ENCODE measurements at places on chromosomes 1 and 21. TPM values are rescaled to one million over a fixed set of nuclear protein-coding genes. Genes with fewer than 3 reads are reported as not detected.

DNA sequence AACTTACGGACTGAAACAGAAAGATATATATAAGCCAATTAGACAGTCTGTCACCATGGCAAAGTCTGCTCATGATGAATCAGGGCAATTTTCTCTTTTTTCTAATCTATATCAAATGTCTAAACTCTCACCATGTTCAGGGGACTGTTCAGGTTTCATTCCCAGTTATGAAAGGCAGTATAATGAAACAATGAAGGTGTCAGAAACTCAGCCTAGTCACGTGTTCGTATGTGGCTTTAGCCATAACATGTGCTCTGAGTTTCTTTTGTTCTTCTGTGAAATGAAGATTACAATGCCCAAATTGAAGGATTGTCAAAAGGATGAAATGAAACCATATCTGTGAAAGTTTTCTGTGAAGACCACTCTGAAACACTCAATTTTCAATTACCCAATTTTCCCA, 392.9 kb downstream of the DSCAM start:
- no peak for DNase-seq

DNA sequence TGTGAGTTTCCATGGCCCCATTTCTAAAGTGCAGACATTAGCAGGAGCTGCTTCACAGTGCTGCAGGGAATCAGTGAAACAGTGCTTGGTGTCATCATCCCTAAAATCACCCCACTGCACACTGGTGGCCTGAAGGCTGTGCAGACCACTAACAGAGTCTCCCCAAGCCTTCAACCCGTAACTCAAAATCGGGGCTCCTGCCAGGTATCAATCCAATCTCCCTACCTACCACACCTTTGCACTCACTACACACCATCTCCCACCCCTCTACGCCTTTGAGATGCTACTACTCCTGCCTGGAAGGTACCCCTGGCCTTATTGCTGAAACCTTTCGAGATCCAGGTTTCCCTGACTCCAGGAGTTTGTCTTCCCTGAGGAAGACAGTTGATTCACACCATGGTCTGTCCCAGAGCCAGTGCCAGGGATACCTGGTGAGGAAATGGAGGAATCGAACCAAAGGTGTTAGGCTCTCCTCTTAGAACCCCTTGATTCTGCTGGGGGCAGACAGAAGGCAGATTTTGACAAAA, 25.5 kb downstream of the SLC2A1 start:
- DNase-seq: no peak

- no peak for DNase-seq
Observed at GRCh38 chr1:209768354-209768774, 12.5 kb downstream of the TRAF3IP3 start.

GRCh38 chr1:94276988-94277434, 39.6 kb upstream of the ARHGAP29 start:
- no peak for DNase-seq

DNA sequence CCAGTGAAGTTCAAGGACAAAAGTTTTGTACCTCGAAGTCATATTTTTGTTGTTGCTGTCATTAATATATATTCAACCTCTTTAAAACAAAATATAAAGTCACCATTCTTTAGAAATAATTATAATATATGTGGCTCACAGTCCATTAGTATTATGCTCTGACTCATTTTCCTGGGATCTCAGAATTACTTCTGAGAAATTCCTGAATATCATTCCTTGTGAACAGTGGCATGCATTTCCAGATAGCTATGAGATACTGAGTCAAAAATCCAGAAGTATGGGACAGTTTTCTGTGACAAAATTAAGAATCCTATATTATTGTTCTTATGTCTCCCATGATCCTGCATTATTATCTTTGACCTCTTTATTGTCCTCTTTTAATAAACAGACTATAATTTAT, 13.8 kb upstream of the RGS21 start:
- peak; percentile 42 for DNase-seq

Gene KIAA0040
- polyA plus RNA-seq: 0.05 TPM

Gene TNFRSF1B
- 8.6 TPM for polyA plus RNA-seq

Gene CFAP45
- 0.55 TPM for polyA plus RNA-seq

Gene OR2G6
- not detected for polyA plus RNA-seq

Data from IMR-90 (cell line).